ENCODE measurements at places on chromosomes 2 and 18.

DNA sequence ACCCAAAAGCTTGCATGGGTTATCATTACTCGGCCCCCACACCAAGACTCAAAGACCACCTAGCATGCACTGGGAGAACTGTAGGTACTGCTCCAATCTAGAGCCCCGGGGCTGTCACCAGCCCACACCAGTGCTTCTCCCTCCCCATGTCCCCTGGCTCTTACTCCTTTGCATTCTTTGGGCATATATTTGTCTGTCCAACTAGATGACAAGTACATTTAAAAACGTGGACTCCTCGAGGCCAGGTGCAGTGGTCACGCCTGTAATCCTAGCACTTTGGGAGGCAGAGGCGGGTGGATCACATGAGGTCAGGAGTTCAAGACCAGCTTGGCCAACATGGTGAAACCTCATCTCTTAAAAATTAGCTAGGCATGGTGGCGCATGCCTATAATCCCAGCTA is 7.8 kb downstream of the AFG3L2 start:
- DNase-seq, result no peak

DNA sequence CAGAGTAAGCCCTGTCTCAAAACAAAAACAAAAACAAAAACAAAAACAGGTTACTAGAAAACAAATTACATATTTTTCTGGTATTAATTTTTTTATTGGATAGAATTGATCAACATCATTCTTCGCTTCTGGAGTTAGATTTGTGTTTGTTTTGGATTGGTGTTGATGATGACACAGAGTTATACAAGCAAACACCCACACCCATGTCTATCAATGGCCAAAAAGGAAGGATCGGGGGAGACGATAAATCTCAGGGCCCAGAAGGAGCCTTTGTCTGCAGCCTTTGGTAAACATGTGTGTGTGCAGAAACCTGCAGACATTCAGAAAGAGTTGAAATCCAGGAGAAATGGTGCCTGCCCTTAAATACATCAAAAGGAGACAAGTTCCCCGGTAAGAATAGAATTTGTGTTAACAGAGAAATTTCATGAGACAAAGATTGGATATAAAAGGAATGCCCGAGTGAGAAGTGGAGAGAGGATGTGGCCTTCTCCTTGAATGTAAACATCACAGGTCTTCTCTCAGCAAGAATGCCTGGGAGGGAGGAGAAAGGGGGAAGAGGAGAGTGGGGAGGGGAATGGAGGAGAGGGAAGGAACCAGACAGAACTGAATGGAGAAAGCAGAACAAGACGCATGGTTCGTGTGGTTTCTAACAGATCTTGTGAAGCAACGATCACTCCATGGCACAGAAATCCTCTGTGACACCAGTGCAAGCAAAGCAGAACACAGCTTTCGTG is 40.4 kb upstream of the TMEM178A start:
- no peak for DNase-seq

- no peak for DNase-seq
Measured at GRCh38 chr2:118320658-118321057, 232.4 kb downstream of the INSIG2 start.

DNA sequence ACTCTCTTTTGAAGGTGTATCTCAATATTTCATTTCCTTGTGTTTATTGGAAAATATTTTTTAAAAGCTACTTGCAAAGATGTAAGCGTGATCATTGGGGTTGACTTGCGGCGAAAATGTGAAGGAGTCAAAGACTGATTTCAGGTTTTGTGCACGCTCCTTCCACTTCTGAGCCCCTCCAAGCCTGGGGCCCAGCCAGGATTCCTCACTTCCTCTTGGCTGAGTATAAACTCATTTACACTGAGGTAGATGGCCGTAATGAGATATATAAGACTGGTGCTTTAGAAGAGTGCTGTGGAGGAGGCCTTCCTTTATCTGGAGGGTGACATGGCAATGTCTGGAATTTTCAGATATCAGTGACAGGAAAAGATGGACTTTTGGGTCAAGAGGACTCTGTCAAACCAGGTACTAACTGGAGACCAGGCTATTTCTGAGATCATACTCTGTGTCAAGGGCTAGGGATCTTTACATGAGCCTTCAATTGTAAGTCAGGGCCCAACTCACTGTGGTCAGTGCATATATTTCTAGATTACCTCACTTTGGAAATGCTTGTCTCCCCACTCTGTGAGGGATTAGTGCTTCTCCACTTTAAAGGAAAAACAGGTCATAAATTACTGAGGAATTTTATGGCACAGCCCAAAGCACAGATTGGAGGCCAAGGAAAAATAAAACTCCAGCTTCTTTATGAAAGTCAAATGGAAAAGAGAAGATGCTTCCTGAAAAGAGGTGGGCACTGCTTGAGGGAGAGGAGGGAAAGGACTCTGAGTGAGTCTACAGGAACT is 22.8 kb downstream of the PRKCE start:
- no peak for DNase-seq

- DNase-seq, result no peak
Measured at GRCh38 chr2:172455121-172455515, 27.7 kb downstream of the ITGA6 start.

- DNase-seq, result no peak
Measured at GRCh38 chr2:141929331-141930252, 201.2 kb downstream of the LRP1B start.
